ENCODE measurements at places on chromosomes 7 and 10.
A peak's percentile ranks its signal among the peaks of the same experiment; 100 is the strongest.

GRCh38 chr10:135601-136464, 578 bp downstream of the ZMYND11 start:
- peak; percentile 49 for DNase-seq

DNA sequence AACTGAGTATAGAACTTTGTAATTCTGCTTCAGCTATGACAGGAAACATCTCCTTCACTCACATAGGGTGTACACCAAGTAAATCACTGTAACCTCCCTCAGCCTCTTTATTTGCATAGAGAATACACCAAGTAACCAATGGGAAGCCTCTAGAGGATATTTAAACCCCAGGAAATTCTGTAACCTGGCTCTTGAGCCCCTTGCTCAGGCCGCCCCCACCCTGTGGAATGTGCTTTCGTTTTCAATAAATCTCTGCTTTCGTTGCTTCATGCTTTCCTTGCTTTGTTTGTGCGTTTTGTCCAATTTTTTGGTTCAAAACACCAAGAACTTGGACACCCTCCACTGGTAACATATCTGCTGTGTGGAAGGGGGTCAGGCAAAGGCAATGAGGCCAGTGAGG, 60.2 kb downstream of the CLRN3 start:
- DNase-seq: no peak

DNA sequence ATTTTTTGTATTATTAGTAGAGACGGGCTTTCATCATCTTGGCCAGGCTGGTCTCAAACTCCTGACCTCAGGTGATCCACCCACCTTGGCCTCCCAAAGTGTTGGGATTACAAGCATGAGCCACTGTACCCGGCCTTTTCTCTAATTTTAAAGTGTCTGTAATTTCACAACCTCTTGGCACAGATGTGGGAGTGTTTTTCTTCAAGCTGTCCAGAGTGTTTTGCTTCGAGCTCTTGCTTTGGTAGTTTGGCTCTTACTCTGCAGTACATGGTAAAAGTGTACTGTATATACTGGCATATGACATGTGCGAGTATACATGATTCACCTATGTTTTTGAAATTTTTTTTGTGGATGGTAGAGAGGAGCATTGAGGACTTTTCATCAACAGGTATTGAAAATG, 9.8 kb downstream of the SRGN start:
- no peak for DNase-seq

DNA sequence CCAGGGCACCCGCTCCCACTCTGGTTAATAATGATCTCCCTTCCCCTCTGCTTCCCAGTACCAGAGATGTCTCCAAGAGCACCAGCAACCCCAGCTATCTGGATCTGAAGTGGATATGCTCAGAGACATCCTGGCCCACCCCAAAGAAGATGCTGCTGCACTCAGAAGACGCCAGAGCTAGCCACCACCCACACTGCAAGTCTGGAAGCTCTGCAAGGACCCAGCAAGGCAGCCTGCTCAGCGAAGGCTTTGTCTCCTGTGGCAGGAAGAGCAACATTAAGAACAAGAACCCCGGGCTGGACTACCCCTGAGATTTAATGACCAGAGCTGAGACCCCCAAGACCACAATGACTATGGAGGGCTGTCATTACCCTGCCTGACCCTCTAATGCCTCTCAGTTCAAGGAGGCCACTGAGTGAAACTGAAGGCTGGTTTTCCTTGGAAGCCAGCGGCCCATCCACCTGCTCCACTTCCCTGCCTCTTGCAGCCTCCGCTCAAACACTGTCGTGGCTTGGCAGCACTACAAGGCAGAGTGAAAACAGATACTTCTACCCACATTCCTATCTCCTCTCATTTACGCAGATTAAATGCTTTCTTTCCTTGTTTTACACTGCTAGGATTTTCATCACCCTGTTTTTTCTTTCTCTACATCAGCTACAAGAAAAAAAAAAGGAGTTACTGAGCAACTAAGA, 202.2 kb downstream of the SNX10 start:
- no peak for DNase-seq

GRCh38 chr7:131948434-131949053, 392.1 kb upstream of the PODXL start:
- no peak for DNase-seq

DNA sequence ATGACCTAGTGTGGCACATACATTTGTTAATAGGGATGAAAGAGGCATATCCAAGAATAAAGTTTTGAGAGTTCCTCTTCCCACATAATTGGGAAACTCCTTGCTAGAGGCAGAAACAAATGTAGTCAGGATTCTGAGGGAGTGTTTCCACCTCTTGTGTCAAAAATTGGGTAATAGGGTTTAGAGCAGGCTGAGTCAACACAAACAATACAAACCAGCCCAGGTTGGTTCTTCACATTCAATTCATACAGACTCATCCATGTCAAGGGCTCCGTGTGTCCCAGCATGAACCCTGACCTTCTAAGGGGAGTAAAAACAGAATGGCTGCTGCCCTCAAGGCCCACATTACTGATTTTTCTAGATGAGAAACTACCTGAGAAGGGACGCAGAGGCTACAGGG, 75.3 kb downstream of the GLI3 start:
- peak; percentile 86 for DNase-seq

GRCh38 chr7:69049326-69049725, 548.9 kb upstream of the AUTS2 start:
- DNase-seq: no peak

- peak; percentile 91 for DNase-seq
These were observed 71.1 kb downstream of the DIP2C start for GRCh38 chr10:618229-618989.

GRCh38 chr7:149868623-149869290, 5.0 kb upstream of the ATP6V0E2 start:
- no peak for DNase-seq

DNA sequence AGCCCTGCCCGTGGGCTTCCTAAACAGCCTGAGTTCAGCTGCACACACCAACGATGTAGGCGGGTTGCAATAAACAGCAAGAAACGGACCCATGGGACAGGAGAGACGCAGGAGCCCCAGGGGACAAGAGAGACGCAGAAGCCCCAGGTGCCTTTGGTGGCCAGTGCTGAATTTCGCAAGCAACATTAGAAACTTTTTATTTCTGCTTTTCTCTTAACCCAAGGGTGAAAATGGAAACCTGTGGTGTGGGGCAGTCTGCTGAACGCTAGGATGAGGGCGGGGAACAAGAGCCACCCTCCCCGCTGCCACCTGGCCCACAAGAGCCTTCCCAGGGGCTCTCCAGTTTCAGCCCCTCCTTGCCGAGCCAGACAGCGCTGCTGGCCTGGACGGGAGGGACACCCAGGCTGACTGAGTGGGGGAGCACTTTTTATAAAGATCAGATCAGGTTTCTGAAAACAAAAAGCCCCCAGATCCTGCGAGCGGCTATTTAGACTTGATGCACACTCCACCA, 20.0 kb upstream of the GPR146 start:
- DNase-seq: no peak

DNA sequence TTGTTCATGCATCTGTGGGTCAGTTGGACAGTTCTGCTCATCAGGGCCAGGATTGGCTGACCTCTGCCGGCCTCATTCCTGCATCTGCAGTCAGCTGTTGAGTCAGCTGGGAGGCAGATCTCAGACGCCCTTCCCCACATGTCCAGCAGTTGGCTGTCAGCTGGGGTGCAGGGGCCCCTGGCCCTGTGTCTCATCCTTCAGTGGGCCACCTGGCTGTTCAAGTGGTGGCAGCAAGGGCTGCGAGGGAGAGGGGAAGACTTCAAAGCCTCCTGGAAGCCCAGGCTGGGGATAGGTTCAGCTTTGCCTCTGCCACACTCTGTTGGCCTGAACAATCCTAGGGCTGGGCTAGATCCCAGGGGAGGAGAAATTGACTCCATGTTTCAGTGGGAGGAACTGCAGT, 33.2 kb downstream of the TACR2 start:
- peak; percentile 19 for DNase-seq

DNA sequence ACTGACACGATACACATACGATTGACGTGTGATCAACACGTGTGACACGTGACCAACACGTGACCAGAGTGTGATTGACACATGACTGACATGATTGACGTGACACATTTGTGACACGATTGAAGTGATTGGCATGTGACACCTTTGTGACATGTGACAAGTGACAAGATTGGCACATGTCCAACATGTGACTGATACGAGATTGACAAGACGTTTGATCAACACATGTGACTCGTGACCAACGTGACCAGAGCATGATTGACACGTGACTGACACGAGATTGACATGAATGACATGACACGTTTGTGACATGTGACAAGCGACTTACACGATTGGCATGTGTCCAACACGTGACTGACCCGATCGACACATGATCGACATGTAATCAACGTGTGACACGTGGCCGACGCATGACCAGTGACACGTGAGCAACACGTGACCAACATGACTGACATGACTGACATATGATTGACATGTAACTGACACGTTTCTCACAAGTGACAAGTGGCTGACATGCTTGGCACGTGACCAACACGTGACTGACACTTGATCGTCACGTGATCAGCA, 22.0 kb downstream of the CRPPA start:
- DNase-seq: no peak

DNA sequence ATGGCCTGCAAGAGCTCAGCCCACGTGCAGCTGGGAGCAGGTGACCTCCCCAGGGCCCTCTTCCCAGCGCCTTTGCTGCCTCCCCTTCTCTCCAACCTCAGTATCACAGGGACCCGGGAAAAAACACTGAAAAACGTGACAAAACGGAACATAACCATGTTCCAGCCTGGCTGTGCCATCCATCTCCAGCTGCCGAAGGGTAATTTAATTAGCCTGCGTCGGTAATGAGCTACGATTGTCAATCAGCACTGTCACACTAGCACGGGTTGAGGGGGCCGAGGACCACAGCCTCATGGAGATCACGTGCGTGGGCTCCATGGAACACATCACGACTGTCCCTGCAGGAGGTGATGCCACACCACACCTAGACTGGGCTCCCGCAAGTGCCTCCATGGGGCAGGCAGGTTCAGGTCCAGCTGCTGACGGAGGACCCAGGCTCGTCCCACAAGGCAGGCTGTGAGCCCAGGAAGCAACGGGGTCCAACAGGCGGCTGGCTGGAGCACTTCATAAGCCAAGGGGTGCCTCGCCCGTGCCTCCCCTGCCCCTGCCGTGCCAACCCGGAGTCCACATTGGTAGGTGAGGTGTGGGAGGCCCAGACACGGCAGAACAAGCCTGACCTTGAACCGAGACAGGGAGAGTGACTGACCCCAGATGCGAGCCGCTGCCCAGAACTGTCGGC, 199.5 kb downstream of the ELFN1 start:
- no peak for DNase-seq

DNA sequence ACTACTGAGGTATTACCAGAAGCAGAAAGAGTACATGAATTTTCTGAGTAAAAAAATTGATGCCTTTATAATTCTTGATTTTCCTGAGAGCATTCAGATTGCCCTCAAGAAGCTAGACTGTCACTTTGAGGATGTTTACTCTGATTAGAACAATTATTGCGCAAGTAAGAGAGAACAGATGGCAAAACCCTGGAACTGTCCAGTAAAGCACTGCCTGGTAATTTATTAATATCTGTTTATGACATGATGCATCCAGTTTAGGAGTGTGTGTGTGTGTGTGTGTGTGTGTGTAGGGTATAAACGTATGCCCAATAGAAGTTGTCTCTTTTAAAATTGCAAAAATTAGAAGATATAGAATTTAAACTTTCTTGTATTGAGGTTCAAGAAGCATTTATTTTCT, 379.7 kb downstream of the PHTF2 start:
- DNase-seq: no peak

DNA sequence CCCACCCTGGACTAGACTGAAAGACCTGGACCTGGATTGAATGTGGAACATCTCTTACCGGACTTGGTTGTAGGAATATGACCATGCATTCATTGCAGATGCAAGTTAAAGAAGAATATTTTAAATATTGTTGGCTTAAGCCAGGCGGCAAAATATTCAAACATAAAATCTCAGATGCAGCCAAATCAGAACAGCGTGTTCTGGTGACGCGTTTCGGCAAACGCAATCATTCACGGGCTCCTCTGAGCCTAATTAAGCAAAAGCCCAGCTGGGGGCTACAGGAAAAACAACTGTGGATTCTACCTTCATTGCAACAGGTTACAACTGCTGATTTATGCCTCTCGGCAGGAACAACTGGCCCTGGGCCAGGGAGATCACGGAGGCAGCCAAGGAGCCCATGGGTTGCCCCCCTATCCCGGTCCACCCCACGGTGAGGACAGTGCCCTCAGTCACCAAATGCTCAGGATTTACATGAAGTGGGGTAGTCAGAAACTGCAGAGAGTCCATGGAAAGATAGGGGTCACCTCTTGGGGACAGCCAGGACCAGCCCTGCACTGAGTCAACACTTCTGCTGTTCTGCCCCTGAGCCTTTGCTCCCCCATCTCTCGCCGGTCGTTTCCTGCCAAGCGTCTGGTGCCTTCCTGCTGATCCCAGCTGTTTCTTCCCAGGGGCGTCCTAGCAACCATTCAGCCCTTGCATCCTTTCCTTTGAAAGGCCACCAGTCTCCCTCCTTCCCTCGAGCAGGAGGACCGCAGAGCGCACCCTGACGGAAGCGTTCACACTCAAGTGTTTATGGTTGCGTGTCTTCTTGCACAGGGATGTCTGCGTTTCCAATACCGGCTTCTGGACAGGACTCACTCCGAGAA, 64.4 kb upstream of the SFMBT2 start:
- DNase-seq: no peak

DNA sequence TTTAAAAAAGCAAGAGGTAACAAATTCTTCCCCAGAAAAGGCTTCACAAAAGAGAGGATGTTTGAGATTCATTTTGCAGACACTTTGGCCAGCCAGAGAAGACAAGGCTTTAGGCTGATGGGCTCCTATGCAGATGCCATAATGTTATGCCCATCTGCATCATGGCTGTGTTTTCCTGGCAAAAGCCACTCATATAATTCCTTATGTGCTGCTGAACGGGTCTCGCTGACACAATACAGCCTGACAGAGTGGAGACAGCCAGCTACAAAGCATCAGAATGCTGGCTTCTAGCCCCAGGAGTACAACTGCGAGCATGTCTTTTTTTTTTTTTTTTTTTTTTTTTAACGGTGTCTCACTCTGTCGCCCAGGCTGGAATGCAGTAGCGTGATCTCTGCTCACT, 1157.4 kb upstream of the AUTS2 start:
- no peak for DNase-seq

- DNase-seq: no peak
These were observed 79.9 kb downstream of the ARHGAP21 start for GRCh38 chr10:24643679-24644209.

- peak; percentile 86 for DNase-seq
These were observed 163.8 kb downstream of the GRK5 start for GRCh38 chr10:119370972-119371703.

DNA sequence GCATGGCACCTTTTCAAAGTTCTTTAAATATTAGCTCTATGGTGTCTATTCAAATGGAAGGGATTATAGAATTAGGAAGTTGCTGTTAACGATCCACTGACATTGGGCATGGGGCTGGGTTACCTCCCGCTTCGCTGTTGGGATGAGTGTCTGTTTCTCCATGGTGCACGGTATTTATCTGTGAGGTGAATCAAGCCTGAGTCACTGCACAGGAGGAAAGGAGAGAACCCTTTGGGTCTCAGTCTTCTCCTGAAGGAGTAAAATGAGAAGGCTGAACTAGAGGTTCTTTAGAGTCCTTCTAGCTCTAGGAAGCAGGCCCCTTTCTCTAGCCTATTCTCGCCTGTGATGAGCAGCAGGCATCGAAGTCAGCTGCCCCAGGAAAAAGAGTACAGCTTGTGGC, 7.3 kb downstream of the JCAD start:
- DNase-seq: no peak

All from trophoblast cell (in vitro differentiated cells and primary cell).